HEK293T (cell line): ENCODE measurements at places on chromosomes 12 and 14.

GRCh38 chr14:78764240-78764639, 594.1 kb downstream of the NRXN3 start:
- DNase-seq, result no peak

GRCh38 chr12:114759635-114760034, 75.7 kb upstream of the TBX3 start:
- no peak for DNase-seq

GRCh38 chr12:81114226-81114625, 36.3 kb downstream of the ACSS3 start:
- no peak for DNase-seq

- no peak for DNase-seq
These were observed 2.1 kb downstream of the PLXNC1 start for GRCh38 chr12:94150240-94151121.

- no peak for DNase-seq
These were observed 478.4 kb downstream of the RAD51B start for GRCh38 chr14:68297876-68298468.

DNA sequence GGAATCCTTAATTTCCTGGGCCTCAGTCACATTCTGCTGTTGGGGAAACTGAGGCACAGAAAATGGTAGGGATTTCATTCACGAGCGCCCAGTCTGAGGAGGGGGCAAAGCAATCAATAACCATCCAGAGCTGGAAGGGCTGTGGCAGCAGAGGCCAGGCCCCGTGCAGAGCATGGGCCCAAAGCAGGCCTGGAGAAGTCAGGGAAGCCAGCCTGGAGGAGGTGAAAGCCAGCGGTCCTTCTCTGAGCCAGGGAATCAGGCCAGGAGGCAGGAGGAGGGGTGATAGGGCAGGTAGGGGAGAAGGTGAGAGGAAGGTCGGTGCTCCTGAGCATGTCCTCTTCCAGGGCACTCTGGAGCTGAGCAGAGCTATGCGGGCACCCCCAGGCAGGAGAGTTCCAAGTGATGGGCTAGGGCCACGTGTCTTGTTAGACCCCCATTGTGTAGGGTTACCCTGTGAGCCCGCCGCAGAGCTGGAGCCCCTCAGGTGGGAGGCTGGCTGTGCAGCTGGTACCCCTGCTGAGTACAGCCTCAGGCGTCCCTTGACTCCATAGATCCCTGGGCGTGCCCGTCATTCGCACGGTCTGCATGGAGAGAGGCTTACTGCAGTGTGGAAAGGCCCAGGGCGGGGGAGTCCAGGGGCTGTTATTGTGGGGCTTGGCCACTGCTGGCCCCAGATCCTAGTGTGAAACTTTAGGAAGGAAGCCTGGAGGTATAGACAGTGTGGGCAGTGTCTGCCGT, 4.8 kb downstream of the TNFAIP2 start:
- no peak for DNase-seq

DNA sequence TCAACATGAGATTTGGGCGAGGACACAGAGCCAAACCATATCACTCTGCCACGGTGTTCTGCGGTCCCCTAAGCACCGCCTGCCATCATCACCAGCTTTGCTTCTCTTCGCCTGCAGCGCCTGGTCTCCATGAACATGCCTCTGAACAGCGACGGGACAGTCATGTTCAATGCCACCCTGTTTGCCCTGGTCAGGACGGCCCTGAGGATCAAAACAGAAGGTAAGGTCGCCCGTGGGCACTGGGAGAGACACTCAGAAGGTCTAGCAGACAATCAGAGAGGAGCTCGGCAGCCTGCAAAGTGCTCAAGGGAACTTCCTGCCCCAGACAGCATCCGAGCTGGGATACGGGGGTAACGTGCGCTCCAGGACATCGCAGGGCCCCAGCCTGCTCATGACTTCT, 126.0 kb upstream of the FKBP4 start:
- DNase-seq, result no peak

DNA sequence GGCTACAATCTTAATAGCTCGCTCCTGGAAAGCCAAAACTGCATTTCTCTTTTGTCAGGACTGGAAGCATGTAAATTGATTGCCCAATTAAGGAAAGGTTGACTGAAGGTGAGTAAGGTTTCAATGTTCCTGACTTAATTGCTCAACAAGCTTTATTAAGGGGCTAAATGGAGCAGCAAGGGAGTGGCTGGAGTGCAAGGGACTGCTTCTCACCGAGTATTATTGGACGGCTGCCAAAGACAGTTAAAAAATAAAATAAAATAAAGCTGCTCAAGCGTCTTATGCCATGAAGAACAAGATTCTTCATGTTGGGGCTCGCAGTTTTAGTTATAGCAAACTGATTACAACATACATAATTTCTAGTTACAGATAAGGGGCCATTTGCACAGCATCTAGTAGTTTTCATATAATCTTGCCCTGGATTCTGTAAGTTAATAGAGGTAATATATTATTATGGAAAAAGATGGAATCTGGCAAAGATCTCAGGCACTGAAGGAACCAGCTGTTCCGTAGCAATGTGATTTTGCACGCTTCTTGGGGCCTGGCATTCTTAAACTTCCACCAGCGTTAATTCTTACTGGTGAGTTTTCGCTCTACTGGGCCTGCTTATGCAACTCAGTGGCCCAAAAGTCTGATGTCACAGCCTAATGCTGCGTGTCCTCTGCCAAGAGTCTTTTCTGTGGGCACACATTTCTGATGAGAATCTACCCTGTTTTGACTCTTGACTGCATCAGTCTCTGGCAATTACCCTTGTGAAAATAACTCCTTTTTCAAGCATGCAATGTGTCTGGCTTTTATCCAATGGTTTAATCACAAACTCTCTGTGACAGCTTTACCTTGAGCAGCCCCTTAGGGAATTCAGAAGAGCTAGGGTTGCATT, 108.5 kb downstream of the SLC38A1 start:
- peak; percentile 40 for DNase-seq

GRCh38 chr14:71203306-71203705, 296.0 kb downstream of the PCNX1 start:
- no peak for DNase-seq

DNA sequence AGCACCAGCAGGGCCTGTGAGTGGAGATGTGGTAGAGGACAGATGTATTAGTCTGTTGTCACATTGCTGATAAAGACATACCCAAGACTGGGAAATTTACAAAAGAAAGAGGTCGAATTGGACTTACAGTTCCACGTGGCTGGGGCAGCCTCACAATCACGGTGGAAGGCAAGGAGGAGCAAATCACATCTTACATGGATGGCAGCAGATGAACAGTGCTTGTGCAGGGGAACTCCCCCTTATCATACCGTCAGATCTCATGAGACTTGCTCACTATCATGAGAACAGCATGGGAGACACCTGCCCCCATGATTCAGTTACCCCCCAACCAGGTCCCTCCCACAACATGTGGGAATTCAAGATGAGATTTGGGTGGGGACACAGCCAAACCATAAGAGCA, 361.9 kb downstream of the VRK1 start:
- no peak for DNase-seq

- DNase-seq, result no peak
These were observed 1065.0 kb downstream of the LRFN5 start for GRCh38 chr14:42671636-42672035.

DNA sequence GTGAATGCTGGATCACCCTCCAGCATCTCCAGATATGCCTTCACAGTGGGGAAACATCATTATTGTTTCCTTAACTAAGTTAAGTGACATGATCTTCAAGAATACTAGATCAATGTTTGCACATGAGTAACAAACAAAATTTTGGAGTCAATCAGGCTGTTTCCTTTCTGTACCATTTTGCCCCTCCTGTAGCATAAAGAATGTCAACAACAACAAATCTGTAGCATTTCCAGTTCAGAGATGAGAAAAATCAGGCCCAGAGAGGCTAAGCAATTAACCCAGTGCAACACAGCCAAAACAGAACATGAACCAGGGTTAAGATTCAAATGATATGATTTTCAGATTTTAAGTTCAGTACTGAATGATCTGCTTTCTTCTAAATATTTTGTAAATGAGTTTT, 31.7 kb downstream of the SRRM4 start:
- DNase-seq, result no peak

DNA sequence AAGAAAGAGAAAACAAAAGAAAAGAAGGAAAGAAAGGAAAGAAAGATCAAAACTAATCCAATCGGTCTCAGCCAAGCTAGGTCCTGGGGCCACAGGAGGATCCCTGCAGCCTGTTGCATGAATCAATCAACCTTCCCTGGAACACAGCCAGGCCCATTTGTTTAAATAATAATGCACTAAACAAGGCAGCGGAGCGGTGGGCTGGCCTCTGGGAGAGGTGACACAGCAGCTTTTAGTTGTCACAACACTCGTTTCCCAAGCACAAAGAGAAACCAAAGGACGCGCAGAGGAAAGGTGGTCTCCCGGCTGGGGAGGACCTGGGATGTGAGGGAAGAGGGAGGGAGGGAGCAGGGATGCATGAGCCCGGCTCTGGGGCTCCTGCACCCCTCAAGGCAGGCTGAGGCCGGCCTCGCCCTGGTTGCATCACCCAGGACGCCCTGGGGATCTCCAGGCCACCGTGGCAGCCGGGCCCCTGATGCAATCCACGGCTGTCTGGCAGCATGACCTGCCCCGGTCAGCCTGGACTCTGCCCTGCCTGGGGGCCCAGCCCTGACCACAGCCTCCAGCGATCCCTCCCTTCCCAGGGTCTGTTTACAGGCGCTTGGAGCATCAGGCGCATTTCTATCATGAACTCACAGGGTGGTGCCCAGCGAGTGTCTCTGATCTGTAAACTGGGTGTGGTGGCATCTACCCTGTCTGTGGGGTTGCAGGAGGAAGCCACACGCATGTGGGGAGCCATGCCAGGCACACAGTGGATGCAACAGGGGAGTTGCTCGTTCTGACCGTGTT, 32.5 kb downstream of the MMP17 start:
- peak; percentile 38 for DNase-seq

DNA sequence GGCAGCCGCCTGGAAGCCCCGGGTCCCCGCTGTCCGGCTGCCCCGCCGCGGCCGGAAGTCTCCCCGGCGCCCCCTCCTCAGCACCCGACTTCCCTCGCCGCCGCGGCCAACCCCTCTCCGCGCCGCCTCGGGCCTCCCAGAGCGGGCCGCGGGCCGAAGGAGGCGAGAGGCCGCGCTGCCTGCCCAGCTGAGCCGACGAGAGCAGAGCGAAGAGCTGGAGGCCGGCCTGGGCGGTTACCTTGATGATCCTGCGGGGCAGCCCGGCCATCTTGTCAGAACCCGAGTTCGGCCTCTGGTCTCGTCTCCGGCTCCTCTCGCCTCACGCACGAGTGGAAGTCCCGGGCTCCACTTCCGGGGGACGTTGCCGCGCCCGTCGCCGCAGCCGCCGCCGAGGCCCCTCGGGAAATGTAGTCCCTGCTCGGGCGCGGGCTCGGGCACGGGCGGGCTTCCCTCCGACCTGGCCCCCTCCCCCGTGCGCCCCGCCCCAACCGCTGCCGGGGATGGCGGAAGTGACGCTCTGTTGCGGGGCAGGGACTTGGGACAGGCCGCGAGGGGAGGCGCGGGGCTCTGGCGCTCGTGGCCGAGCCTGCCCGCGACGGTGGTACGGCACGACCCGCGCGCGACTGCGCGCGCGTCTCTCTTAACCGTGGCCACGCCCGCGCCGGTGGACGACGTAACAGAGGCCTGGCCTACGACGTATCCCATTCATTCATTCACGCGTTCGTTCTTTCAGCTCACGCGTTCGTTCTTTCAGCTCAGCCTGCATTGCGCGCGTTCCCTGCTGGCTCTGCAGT, at the start of gene UBE2N:
TSS of gene UBE2N (minus strand) at position 331 of the 794 bp plus-strand sequence. CDS start at position 268, 63 bp downstream.
- DNase-seq, result peak; percentile 94

DNA sequence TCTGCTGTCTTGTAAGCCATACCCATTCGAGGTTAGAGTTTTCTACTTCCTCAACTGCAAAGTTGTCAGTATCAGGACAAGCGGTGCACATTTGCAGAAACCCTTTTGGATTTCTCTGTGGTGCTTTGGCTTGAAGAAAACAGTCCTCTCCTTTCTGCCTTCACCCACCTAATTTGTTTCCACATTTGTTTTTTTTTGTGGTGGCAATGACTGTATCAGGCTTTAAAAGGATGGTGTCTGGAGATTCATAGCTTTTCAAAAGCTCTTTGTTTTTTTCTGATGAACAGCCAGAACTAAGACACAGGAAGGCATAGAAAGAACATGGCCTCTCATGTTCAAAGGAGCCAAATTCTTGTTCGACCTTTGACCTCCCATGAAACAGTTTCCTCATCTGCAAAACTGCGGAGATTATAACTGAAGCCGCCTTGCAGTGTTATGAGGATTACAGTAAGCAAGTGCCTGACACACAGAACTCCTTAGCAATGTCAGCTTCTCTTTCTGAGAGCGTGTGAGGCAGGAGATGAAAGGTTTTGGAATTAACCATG, 270.6 kb upstream of the TBX3 start:
- no peak for DNase-seq

GRCh38 chr14:53193193-53193592, 40.1 kb upstream of the DDHD1 start:
- DNase-seq, result no peak

GRCh38 chr12:123468786-123469185, 10.8 kb downstream of the SNRNP35 start:
- no peak for DNase-seq

DNA sequence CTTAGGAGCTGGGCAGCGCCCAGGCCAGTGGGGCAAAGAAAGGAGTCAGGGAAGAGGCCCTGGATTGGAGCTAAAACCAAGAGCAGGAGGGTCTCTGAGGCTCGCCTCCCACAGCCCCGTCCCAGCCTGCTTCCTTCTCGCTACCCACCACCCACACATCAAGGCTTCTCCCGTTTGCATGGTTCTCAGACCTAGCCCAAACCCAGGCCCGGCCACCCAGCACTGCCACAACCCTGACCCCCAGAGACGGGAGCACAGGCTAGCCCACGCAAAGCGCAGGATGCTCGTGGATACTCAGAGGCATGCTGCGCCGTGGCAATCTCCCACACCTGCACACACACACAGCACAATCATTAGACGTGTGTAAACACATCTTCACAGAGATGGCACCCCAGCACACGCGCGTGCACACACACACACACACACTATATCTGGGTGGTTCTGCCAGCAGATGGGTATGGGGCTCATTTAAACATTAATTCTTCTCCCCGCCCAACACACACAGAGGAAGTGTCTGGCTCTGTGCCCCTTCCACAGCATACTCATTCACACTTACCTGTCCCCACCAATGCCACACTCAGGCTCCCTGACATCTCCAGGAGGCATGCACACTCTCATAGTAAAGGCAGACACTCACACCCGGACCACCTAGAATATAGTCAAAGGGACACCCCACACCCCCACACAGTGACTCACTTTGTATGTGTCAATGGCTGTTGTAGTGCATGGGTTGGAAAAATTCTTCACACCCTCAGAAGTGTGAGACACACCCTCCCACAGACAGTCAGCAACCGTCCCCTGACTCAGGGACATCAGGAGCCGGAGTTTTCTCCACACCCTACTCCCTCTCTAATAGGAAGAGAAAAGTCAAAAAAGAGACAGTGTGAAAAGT, 1.1 kb downstream of the CARMIL3 start:
- no peak for DNase-seq
